ENCODE measurements at places on chromosomes 11 and 22.

DNA sequence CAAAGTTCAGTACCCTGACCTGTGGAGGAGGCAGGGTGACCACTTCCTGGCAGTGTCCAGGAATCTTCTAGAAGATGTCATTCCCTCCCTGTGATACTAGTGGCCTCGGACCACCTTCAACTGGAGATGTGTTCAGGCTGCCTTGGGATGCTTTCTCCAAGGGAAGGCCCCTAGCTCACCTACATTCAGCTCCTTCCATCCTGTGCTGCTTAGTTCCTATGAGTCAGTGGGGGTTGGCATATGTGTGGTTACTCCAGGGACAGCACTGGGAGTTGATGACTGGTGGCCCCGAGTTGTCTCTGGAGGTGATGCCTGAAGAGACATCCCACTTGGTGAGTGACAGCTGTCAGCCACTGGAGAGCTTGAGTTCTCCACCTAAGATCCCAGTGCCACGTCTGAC lies 81.8 kb upstream of the OR9Q1 start:
- DNase-seq, result no peak

DNA sequence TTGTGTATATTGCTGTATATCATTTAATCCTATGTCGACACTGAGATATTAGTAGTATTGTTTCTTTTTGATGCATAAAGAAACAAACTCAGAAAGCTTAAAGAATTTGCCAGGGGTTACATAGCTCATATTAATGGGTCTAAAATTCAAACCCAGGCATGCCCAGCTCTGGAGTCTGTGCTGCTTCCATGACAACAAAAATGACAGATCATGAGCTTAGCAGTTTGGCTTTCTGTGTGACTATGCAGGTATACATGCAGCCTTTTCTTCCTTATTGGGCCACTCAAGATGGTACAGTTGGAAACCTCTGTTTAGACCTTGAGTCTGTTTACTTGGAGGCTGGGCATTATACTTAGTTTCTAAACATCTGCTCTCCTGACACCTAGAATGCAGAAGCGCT lies 220.5 kb upstream of the TENM4 start:
- no peak for DNase-seq

DNA sequence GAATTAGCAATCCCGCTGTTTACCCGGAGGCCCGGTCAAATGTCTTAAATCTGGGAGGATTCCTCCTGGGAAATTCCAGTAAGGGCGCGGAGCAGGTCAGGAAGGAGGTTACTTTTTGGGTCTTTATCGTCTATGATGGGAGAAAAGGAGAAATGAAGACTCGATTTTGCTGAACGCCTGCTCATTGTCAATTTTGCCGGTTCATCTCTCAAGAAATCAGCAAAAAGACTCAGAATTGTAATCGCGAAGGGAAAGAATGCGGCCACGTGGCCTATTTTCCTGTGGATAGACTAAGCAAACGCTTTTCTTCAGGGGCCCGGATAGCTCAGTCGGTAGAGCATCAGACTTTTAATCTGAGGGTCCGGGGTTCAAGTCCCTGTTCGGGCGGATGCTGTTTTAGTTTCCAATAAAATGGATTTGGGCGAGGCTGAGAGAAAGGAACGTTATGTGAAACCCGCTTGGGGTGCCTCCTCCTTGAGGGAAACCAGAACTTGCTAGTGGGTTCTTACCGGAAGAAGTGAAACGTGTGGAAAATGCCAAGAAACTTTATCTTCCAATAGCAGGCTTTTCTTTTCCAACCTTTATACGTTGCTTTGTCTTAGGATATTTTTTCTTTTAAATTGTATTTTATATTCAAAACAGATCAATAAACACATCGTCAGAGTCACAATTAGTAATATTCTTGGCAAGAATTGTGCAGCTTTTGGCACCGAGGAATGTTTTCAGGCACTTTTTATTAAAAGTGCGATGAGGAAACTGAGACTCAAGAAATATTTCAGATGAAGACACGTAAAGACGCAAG lies 45.0 kb downstream of the OR4D9 start:
- DNase-seq, result peak; percentile 84

- DNase-seq, result peak; percentile 89
These were observed at the start of gene VWA5A for GRCh38 chr11:124114942-124115781. VWA5A (plus strand) TSS chr11:124115450; CDS start chr11:124117512, 2,062 bp downstream.

DNA sequence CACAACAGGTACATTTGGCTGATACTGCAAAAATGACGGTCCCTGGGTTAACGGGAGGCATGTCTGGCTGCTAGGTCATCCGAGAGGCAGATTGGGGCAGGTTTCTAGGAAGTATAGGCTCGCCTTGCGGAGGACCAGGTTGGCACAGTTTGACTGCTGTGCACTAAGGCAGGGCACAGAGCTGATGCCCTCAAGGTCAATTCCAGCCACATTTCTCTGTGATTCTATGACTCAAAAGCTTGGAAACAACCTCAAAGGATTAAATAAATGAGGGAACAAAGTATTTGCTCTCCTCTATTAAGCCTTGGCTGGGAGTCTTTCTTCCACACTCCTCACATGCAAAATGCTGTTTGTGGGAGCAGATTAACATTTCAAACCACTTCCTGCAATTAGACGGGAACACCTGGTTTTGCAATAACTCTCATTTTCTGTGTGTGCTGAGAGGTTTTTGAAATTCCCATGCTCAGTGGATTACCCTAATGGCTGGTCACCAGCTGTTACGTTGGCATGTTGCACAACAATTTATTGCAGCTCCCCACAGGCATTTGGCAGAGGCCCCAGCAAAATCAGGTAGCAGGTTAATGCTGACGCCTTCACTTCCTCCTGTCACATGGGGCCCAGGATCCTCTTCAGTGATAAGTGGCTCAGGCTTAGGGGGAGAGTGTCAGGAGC lies 61.0 kb upstream of the PLET1 start:
- peak; percentile 32 for DNase-seq

GRCh38 chr22:17924735-17925364 lies 99.5 kb downstream of the MICAL3 start:
- no peak for DNase-seq

- DNase-seq, result peak; percentile 49
These were observed 2.9 kb downstream of the PKNOX2 start for GRCh38 chr11:125167292-125167953.

DNA sequence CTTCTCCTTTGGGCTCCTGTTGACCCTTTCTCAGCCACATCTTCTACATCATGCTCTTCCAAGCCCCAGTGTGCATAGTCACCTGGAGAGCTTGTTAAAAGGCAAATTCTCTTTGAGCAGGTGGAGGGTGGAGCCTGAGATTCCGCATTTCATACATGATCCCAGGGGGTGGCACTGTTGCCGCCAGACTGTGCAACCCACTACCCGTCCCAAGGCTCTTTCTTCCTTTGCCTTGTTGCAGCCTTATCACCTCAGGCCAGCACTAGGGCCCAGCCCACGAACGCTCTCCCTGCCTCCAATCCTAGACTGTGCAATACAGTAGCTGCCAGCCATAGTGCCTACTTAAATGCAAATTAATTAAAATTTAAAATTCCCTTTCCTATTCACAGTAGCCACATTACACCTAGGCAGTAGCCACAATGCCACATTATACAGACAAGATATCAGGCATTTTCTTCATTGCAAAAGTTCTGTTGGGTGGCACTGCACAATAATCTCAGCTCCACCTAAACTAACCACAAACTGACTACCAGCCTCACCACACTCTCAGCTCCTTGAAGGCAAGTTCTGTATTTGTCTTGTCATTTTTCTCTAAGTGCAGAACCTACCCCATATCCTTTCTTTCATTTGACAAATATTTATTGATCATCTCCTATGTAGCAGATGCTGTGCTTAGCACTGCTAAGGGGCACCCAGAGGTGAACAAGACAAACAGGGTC lies 4.6 kb upstream of the KCNJ5 start:
- no peak for DNase-seq

DNA sequence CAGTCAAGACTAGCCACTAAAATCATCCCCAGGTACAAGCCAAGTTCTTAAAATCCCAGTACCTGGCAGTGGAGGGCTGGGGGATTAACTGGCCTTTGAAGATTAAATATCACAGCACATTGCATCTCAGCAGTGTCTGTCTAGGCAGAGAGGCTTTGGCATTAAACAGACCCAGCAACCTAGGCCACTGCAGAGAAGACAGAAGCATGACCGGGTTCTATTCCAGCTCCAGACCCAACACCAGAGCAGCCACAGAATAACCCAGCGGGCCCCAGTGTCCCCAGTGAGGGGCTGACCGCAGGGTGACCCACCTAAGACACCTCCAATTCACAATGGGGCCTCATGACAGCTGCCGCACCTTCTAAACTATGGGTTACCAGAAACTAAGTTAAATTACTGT lies 88.2 kb downstream of the SHANK2 start:
- no peak for DNase-seq

DNA sequence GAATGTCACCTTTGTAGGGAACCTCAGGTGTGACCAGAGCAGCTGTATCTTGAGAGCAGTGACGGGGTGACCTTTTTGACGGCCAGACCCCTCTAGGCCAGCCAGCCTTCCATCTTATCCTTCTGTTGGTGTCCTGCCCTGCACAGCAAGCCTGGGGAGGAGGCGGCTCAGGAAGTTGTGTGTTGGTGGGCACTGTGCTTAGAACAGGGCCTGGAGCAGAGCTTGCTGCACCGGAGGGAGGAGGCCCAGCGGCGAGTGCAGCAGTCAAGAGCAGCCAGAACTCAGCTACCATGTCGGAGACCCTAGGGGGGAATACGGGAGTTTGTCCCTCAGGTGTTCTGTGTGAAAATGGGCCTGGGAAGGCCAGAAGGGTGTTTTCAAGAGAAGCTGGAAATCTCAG lies 129.4 kb downstream of the OSBP2 start:
- DNase-seq, result no peak

DNA sequence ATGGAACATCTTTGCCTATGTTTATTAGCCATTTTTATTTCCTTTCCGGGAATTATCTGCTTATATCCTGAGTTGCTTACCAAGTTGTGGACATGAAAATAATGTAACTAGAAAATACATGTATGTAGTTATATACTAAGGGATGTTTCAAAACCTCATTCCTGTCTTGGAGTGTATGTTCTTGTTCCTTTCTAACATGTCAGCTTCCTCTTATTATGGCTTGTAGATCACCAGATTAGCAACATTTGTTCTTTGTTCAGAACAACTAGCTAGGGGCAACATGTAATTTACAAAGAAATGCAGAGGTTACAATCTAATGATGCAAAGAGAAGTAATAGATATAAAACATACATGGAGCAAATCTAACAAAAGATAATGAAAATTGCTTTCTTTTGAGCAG lies 13.1 kb upstream of the TMEM123 start:
- DNase-seq, result no peak

DNA sequence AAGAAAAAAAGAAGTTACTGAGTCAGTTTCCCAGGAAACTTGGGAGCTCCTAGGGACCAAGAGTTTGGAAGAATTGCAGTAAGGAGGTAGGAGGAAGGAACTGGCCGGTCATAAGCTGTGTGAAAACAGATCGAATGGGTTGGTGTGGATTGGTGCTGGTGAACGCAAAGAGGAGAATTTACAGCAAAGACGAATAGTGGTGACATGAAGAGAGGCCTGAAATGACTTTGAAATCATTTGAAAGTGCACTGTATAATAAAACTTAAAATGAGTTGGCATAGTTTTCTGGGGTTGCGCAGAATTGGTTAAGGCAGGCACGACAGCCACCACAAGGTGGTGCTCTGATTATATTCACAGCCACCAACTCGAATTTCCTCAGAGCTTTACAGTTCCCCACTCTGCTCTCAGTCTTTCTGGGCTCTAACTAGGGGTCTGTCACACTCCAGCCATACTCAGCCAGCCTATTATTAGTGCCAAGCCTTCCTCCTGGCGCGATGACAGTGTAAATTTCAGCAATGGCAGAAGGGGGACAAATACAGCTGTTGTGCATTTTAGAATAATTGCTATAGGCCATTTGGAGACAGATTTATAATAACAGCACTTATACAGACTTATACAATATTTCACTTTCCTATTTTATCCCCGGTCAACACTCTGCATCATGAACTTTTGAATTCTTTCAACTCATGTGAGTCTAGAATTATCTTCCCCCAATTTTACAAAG lies 8.3 kb upstream of the HTR3B start:
- peak; percentile 32 for DNase-seq

DNA sequence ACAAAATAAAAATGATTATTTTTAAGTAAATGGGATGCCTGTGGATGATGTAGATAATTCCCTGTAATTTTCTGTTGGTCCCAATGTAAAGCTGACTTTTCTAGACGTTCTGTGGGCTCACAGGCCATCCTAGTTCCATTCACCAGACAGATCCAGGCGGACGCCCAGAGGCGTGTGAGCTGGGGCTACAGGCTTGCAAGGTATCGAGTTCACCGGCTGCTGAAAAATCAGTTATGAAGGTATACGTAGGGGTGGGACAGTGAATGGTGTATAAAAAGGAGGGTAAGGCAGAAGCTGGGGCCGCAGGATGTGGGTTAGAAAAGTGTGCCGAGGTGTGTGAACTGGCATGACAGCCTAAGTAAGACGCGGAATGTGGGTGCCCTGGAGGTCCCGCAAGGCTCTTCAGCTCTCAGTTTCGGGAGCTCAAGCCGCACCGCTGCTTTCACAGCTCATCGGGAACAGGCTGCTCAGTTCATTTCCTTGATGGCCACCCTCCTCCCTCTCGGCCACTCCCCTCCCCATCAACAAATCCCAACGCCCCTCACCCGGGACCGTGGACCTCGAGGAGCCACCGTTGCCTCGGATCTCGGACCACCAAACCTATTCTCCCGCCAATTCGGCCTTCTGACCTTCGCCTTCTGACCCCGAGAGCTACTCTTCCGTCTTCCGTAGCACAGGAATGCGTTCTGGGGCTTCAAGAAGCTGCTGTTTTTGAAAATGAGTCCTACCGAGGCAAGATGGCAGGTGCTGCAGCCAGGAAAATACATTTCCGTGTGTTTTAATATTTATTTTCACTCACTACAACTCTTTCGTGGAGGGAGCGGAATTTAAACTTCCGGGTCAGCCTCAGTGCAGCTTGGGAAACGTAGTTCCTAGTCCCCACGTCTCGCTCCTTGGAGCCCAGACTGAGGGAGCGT lies at the start of gene XNDC1N:
TSS of gene XNDC1N (minus strand) at position 775 of the 917 bp plus-strand sequence. CDS start 5,241 bp downstream, outside the sequence.
- DNase-seq, result peak; percentile 84

GRCh38 chr11:65808744-65809341 lies 22.0 kb downstream of the OVOL1 start:
- DNase-seq, result no peak

- DNase-seq, result no peak
These were observed 84.2 kb upstream of the WNT7B start for GRCh38 chr22:46061124-46061500.

DNA sequence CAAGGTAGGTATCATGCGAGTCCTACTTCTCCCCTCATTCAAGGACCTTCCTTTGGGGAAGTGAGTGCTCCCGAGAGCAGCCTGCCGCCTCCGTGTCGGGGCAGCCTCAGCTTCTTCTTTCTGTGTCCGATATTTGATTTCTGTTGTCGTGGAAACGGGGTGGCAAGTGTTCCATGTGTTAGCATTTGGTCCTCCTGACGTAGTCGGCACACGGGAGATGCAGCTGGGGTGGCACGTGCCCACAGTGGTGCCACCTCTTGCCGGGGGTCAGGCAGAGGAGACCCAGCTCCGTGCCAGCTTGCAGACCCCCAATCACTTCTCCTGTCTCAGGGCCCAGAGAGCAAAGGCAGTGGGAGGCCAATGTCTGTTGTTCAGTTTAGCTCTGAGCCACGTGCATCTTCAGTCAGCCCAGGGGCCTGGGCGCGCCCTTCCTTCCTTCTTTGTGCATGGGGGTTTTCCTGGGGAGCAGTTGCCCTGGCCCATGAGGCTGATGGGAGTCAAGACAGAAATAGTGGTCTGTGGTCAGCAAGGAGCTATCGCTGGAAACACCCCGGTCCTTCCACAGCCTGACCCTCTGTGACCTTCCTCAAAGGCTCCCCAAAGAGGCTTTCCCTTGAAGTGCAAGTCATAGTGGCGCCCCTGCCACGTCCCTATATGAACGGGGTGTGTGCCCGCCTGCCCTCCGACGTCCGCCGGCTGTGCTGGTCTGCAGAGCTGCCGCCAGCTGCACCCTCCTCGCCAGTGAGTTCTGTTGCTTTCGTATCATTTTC lies 44.5 kb downstream of the PARVB start:
- DNase-seq, result no peak

Data from brain microvascular endothelial cell (primary cell).